Nephron progenitor cell (in vitro differentiated cells): ENCODE measurements at places on chromosomes 11 and 22.

GRCh38 chr11:91840640-91841240 is 383.9 kb upstream of the FAT3 start:
- DNase-seq = no peak

DNA sequence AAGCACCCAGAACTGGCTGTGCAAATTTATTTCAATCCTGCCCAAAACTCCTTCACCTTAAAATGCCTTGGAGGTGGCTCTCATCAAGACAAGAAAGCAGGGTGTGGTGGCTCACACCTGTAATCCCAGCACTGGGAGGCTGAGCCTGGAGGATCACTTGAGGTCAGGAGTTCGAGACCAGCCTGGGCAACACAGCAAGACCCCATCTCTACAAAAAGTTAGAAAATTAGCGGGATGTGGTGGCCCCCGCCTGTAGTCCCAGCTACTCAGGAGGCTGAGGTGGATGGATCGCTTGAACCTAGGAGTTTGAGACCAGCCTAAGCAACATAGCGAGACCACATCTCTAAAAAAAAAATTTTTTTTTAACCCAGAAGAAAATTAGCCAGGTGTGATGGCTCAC is 689 bp upstream of the RAB39A start:
- no peak for DNase-seq

- no peak for DNase-seq
These were observed 18.3 kb upstream of the TMPRSS4 start for GRCh38 chr11:118058311-118059245.

GRCh38 chr22:46358766-46359165 is 23.3 kb downstream of the TRMU start:
- no peak for DNase-seq

- DNase-seq = no peak
These were observed 1087.1 kb downstream of the TBC1D22A start for GRCh38 chr22:47849576-47849975.

DNA sequence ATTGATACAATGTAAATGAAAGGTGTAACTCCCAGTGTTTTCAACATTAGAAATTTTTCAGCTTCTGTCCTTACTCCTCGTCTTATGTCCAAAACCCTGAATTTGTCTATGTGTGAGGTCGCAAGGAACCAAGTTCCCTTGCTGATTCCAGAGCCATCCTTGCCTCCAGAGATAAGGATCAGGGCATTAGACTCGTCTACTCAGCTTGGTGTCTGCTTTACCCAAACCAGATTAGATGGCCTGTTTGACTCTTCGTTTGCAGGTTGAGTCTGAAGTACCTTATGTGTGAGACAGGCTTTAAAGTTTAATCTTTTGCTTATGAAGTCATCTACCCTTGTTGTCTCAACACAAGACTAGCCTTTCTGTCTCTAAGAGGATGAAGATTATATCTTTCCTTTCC is 55.6 kb downstream of the SPECC1L start:
- no peak for DNase-seq

GRCh38 chr11:119671051-119671450 is 57.9 kb downstream of the NECTIN1 start:
- no peak for DNase-seq

- DNase-seq = no peak
These were observed 74.6 kb downstream of the CELSR1 start for GRCh38 chr22:46462726-46463371.

- DNase-seq = no peak
These were observed 181.4 kb upstream of the MTMR2 start for GRCh38 chr11:96105197-96105895.

DNA sequence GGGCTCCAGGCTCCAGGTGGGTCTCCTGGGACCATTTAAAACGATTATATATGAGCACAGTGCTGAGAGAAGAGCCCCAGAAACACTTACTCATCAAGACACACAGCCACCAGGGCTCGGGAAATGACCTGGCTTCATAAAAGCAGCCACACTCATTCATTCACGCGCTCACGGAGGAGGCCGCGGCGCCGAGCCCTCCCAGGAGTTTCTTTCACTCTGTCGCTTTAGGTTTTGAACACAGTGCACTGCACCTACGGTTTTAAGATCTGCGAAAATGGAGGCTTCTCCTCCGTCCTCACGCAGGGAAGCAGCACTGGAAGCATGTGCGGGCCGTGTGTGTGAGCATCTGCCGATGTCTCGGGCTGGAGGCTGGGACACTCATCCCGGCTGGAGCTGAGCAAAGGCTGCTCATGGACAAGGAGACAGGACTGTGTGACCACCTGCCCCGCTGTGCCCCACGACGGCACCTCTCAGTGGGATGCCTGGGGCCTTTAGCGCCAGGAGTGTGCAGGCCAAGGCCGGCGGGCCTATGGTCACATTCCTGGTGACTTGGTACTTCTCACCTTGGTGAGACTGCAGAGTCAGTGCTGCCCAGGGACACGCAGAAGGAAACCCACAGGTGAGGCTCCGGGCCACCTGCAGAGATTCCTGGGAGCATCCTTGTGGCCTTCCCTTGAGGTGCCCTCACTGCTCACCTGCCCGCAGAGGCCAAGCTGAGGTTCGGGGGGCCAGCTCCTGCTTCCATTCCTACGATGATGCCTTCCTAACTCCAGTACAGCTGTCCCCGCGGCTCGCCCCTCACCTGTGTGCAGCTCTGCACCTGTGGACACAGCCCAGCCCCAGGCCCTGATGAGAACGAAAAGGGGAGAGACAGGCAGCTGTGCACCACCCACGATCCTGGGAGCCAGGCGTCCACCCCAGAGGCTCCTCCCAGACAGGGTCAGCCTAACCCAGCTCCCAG is 872.0 kb downstream of the BRD1 start:
- DNase-seq = no peak

- DNase-seq = no peak
These were observed 13.7 kb downstream of the DCDC1 start for GRCh38 chr11:31355817-31356216.

- DNase-seq = no peak
These were observed 61.3 kb upstream of the ANO1 start for GRCh38 chr11:70016666-70017367.

- no peak for DNase-seq
These were observed 68.1 kb downstream of the UBASH3B start for GRCh38 chr11:122723576-122723975.

- no peak for DNase-seq
These were observed 31.2 kb upstream of the SORL1-AS1 start for GRCh38 chr11:121483805-121484480.

DNA sequence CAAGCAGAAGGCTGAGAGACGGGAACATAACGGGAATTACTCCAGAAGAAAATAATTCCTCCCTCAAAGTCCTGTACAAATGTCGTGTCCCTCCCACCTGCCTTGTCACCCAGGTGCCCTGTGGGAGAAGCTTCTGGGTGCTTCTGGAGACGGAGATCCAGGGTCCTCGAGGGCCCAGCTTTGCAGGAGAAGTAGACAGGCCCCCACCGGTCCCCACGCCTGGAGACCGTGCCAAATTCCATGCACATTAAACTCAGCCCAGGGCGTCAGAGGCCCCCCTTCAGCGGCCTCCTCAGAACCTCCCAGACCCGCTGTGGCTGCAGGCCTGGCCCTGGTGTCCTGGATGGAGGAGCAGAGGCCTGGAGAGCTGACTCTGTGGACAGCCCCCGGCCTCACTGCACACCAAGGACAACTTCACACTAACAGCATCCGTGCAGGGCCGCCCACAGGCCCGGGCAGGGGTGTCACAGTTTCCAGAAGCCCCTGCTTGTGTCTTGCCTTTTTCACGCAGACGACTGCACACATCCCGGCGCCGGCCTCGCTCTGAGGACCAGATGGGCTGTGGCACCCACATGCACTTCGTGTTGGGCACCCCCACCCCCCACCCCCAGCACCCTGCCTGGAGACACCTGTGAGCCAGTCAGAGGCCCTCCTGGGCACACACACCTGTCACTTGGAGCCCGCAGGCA is 734.3 kb downstream of the BRD1 start:
- no peak for DNase-seq

DNA sequence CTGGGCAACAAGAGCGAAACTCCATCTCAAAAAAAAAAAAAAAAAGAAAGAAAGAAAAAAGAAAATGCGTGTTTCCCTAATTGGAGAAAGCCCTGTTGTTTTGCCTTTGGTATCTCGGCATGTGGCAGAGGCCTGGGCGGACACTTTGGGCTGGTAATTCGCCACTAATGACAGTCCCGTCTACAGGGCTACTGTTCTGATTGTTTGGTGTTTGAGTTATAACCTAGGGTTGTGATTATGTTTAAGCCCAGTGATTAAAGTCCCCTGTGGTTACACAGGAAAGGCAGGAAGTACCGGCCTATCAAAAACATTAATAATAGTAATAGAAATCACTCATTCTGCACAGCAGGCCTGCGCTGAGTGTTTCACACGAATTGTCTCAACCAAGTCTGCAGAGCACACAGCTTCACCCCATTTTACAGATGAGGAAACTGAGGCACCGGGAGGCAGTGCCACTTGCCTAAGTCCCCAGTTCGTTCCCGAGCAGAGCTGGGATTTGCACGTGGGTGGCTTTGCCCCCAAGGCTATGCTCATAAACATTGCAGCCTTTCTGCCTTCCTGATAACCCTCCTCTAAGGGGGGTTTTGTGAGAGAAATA is 39.1 kb upstream of the GRAMD4 start:
- DNase-seq = no peak

GRCh38 chr22:29626497-29627195 is 23.2 kb downstream of the NF2 start:
- DNase-seq = no peak

GRCh38 chr22:19147195-19147780 is 2.8 kb downstream of the GSC2 start:
- DNase-seq = no peak

GRCh38 chr11:88181776-88182175 is 6.5 kb upstream of the RAB38 start:
- no peak for DNase-seq

- no peak for DNase-seq
These were observed 89.6 kb downstream of the ETS1 start for GRCh38 chr11:128497776-128498095.

DNA sequence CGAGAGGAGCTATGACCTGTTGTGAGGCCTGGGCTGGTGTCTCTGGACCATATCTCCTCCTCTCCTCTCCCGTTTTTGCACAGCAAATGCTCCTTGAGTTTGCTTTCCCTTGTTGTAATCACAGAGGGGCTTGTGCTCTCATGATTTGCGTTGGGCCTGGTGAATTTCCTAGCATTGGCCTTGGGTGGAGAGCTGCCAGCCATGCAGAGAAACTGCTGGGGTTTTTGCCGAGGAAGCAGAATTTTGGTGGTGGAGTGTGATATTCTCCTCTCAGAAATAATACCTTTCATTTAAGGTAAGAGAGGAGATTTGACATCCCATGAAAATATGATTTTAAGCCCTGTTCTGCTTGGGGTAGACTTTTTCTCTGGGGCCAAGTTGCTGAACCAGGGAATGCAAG is 175.7 kb upstream of the CADM1 start:
- no peak for DNase-seq

GRCh38 chr11:6268820-6269219 is 9.2 kb downstream of the CCKBR start:
- no peak for DNase-seq

DNA sequence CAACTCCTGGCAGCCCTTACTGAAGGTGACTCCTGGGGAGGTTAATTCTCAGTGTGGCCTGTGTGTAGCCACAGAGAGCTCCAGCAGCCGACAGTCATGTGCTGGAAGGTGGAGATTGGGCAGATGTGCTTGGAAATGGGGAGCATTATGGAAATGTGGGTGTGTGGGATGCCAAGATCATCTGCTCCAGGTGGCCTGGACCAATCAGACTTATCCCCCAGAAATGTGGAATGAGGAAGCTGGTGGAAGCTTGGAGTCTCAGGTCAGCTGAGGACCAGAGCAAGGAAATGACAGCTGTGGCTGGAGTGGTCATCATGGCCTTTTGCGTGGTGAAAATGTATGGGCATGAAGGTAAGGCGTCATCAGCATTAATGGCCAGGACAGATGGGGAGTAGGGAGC is 234.0 kb downstream of the MIAT start:
- no peak for DNase-seq

DNA sequence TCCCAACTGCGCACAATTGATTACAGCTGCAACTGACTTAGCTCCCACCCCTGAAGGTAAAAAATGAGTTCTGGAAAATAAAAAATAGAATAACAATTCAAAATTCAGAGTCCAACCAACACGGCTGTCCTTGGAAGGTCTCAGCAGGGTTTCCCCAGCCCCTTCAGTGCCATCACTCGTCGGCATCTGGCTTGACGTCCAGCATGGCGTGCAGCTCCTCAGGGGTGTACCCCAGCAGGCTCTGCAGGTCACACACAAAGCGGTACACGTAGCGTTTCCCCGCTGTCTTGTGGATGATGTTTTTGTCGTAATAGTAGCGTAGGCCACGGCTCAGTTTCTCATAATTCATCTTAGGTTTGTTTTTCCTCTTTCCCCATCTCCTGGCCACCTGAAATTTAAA is 125.2 kb downstream of the ETS1 start:
- DNase-seq = no peak
